ENCODE measurements at places on chromosomes 6 and 20.

GRCh38 chr6:28218312-28219248 lies 6.5 kb upstream of the ZSCAN9 start:
- peak; percentile 68 for DNase-seq

DNA sequence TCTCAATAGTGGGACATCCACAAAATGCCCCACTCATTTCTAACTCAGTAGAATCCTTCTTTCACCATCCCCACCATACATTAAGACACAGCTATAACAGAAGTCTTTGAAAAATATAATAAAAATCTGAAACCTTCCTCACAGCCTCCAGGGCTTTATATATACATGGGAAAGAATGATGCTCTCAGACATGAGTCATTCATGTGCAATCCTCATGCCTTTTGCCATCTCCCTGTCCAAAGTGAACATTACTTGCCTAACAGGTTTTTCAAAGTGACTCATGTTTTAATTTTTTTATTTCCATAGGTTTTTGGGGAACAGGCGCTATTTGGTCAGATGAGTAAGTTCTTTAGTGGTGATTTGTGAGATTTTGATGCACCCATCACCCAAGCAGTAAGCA lies 162.7 kb downstream of the RALGAPA2 start:
- DNase-seq: no peak

- DNase-seq: no peak
Measured at GRCh38 chr20:17682889-17683198, 802 bp upstream of the RRBP1 start.

DNA sequence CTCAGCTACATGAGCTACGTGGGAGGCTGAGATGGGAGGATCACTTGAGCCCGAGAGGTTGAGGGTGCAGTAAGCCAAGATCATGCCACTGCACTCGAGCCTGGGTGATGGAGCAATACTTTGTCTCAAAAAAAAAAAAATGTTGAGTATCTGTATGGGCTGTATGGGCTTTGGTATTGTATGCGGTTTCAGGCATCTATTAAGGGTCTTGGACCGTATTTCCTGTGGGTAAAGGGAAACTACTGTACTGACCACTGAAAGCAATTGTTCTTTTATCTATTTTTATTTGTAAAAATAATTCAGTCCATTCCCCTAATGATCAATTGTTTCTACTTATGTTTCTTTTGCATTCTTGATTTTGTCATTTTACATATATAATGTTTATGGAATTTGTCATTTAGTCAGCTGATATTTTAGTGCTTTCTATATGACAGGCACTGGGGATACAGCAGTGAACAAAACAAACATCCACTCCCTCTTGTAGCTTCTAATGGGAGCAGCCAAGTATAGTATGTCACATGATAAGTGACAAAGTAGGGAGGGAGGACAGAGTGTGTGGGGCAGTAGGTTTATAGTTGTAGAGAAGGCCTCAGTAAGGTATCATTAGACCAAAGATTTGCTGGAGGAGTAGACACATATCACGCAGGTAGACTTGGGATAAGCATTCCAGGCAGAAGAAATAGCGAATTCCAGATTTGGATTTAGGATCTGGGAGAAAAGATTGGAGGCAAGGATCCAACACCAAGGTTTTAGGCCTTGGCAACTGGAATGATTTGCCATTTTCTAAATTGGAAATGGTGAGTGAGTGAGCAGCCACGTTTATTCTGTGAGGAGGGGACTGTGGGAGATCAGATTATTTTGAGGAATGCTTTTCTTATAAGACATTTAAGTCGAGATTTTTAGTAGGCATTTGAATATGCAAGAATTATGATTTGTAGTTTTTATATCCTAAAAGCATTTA lies 6.0 kb downstream of the PCMT1 start:
- no peak for DNase-seq

- no peak for DNase-seq
Measured at GRCh38 chr6:70530023-70530422, 36.7 kb upstream of the SDHAF4 start.

- no peak for DNase-seq
Measured at GRCh38 chr6:137341681-137342195, 122.6 kb upstream of the IFNGR1 start.

- DNase-seq: peak; percentile 59
Measured at GRCh38 chr6:163745536-163746400, 331.2 kb downstream of the QKI start.

GRCh38 chr20:18007534-18008292 lies 38.9 kb downstream of the MGME1 start:
- no peak for DNase-seq

DNA sequence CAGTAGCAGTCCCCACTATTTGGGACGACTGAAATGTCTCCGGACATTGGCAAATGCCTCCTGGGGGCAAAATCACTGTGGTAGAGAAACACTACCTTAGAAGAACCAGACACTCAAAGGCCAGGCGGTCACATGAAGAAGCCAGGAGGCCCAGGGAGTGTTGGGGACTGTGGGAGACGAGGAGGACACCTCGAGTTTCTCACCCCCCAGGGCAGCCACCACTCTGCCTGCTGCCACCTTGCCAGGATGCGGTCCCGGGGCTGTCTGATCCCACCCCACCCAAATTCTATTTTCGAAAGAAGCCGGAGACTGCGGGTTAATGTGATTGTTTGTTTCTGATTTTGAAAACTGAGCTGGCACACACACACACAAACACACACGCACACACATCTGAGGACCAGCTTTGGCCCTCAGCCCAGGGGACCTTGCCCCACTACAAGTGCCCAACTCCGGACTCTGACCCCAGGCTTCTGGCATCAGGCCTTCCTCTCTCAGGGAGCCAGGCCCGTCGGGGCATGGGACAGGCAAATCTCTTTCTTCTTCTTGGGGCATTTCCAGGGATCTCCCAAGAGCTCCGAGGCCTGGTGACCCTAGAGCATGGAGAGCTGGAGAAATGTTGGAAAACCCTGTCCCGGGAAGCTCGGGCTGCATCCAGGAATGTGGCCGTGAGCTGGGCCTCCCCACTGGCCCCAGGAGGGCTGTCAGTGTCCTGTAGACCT lies 187.5 kb upstream of the PMEPA1 start:
- no peak for DNase-seq

DNA sequence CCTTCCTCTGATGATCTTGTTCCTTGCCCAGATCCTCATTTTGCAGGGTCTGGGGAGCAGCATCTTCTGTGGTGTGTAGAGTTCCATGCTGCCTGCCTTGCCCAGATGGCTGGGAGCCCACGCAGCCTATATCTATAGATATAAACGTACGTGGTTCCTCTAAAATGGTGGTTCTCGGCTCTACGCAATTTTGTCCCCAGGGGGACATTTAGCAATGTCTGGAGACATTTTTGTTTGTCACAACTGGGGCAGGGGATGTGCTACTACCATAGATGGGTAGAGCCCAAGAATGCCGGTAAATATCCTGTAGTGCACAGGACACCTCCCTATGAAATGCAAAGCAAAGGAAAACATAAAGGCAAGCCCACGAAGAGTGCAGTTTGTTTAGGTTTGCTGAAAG lies 98.4 kb upstream of the SPACA1 start:
- DNase-seq: no peak

GRCh38 chr6:80163754-80164187 lies 57.3 kb downstream of the BCKDHB start:
- DNase-seq: no peak

DNA sequence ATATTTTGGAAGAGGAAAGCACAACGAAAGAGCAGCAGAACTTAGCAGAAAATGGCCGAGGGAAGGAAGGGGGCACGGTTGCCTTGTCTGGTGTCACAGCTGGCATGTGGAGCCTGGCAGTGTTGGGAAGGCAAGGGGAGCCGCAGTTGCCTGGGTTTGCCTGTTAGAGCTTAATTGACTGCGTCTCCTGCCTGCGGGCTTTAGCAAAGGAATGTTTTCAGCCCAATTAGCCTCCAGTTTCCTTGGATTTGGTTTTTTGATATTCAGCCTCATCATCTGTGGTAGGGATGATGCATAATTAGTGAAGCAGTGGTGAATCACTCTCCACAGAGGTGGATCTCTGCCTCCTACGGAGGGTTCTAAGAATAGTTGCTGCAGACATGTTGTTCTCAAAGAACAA lies 832.6 kb downstream of the QKI start:
- no peak for DNase-seq

GRCh38 chr6:90123831-90124230 lies 172.8 kb downstream of the BACH2 start:
- no peak for DNase-seq

GRCh38 chr6:733431-734219 lies 40.7 kb upstream of the EXOC2 start:
- no peak for DNase-seq

DNA sequence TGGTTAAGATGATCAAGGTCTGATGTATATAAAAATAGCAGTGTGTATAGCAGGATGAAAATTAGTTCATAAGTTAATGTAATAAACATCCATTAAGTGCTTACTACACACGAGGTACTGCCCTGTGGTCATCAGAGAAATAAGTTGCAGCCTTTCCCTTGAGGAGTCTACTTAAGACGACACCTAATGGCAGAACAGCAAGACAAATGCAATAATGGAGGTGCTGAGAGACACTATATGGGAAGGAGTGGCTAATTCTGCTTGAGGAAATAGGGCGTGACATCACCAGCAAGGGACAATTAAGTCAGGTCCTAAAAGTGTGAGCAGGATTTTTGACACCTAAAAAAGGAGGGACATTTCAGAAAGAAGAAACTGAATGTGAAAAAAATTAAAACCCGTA lies 75.2 kb downstream of the BACH2 start:
- DNase-seq: no peak

DNA sequence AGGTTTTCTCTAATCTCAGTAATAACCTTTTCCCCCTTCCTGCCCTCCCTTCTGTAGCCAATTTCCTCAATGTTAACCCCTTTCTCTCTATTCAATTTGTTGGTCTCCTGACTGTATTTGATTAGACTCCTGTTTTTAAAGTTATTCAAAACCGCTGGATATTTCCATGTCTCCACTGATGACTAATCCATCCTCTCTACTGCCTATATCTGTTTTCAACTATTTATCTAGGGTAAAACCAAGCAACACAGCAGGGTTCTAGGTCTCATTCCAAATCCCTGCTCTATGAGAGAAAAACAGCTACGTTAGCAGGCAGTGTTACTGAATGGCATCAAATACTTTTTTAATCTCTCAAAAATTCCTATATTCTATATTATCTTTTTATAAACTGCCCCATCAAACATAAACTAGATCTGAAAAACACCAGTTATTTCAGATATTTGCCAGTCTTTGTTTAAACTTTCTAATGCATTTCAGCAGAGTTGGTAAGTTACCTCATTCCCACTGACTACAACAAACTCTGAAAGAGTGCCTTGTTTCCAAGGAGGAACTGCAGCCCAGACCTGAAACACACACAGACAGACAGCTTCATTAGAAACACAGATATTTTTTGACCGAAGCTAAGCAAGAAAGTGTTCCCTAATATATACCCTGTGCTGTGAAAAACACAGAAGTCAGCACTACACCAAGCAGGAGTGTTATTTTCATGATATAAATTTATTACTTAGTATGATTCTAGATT lies 8.2 kb downstream of the RTN4IP1 start:
- DNase-seq: no peak

DNA sequence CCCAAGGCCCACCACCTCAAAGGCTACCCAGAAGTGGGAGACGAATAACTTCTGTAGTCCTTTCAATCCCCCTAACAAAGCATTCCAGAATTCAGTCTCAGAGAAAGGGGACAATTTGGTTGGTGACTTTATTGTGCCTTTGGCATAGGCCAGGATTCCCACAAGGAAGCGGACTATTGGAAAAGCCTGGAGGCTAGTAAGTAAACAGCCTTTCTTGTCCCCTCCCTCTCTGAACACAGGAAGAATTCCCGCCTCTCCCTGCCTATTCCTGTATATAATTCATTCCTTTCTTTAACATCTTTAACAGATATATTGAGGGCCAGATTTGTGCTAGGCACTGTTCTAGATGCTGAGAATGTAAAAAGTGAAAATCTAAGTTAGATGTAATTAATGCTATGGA lies 36.1 kb downstream of the RNF8 start:
- DNase-seq: no peak

DNA sequence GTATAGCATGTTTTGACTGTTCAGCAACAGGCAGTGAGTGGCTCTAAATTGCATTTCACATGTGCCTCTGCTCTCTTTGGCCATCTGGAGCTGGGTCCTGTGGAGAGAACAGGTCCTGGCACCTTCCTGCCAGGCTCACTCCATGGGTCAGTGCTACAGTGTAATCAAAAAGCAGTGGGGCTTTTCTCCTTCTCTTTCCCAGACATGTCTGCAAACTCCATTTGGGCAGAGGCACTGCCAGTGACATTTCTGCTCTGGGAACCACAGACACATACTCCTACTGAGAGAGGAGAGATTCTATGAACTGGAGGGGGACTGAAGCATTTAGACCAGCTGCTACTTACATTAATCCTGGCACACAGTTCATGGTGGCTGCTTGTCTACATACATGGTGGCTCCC lies 68.3 kb upstream of the TRAF3IP2 start:
- DNase-seq: no peak

DNA sequence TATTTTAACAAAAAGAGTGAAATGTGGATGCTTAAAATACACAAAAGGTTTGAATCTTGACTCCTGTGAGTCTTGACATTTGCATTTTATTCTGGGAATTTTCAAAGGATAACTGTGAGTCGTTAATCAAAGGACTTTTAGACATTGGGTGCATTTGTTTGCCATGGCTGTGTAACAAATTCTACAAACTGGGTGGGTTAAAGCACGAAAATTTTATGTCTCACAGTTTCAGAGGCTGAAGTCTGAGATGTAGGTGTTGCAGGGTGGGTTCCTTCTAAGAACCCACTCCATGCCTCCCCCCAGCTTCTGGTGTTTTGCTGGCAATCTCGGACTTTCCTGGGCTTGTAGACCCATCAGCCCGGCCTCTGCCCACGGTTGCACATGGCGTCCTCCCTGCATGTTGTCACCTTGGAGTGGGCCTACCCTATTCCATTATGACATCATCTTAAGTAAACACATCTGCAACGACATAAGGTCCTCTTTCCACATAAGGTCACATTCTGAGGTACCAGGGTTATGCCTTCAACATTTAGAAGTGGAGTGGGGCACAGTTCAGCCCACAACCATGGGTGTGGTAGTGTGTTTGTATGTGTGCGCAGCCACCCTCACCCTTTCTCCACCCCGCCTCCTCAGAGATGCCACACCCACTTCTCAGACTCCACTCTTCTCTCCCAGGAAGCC lies 113.1 kb downstream of the FOXA2 start:
- DNase-seq: peak; percentile 43

DNA sequence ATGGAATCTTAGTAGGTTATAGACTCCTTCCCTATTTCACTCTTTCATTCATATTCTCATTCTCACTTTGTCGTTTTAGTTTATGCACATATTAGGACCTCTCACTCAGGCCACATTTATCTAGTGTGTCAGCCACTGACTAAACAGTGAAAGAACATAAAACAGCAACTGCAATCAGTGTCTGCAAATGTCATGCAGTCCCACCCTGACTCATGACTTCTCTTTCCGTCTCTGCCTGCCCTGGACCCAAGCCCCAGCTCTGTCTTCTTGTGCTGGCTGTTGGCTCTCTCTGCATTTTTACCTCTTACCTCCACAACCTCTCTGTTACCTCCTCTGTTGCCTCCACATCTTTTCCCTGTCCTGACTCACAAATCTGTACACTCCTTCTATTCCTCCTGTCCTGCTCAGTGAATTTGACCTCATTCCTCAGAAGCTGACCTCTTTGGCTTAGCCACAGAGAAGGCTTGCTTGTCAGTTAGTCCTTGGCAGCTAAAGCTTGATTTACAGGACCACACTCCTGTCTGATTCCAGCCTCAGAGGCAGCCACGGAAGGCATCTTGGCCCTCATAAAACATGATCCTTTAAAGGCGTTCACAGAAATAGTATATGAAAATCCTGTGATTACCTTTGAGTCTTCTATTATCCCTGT lies 247.6 kb downstream of the PKHD1 start:
- DNase-seq: no peak
